ENCODE measurements at places on chromosomes 12 and 14.

GRCh38 chr14:35689000-35689460 lies 120.1 kb downstream of the RALGAPA1 start:
- DNase-seq, result no peak

DNA sequence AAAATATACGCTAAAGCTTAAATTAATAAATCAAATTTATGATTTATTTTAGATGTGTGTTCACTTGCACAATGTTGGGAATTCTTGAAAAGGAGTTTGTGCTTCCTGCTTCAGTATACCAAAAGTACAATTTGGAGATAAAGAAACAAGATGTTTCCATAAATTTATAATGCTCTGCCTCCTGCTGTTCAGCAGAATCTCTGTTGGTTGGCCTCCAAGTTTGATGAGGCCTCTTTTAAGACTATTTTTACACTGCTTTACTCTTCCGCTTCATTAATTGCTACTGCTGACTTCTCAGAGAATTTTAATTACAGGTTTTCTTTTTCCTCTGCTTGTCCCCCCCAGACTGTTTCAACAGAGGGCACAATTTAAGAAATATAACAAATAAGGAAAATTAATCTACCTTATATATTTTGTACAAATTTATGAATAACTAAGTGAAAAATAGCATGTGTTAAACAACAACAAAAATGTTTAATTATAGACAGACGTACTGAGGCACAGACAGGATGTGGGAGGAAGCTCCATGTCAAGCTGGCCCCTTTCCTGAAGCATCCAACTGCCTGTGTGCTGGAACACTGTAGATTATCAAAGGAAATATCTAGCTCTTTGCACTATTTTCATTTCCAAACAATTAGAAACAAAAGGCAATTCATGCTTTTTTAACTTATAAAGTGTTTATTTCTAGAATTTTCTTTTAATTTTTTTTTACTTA lies 83.9 kb downstream of the PIK3C2G start:
- no peak for DNase-seq

GRCh38 chr14:85867450-85867849 lies 337.5 kb downstream of the FLRT2 start:
- DNase-seq, result no peak

DNA sequence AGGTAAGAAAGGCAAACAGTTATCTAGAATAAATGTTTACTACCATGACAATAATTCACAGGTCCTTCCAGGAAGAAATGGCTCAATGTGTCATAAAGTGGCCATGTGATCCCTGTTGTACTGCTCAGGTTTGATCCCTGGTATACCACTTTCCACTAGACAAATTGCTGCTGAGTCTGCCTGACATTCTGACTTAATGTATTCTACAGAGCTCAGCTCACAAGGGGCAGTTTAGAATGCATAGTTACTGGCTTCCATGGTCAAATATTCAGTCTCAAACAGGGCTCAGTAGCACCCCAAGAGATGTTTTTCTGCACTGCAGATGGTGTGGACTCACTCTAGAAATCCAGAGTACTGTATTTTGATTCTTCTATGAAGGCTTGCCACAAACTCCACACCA lies 21.8 kb downstream of the TSHR start:
- DNase-seq, result no peak

DNA sequence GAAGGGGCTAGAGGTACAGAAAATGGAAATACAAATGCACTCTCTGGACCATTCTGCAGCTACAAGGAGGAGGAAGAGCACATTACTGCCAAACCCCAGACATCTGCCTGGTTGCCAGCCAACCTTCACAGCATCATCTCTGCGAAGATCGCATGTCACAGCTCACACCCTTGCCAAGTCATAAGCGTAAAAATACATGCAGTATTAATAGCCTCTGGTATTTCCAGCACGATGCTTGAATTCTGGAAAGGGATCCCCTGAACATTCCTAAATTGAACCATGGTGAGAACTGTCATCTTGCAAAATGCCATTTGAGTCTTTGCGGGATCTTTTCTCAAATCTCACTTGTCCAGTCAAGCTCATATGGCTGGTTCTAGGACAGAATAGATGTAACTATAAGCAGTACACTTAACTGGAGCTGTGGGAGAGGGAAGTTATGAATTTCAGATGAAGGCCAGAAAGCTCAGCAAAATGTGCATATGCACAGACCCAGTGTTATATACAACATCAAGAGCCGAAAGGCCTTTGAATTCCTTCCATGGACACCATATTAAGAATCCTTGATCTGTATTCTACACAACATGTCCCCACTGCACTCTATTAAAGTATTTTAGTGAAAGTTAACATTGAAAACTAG lies 211.6 kb downstream of the DUSP6 start:
- no peak for DNase-seq

All from K562 (cell line).